ENCODE measurements at places on chromosomes 5 and 9. TPM values are rescaled to one million over a fixed set of nuclear protein-coding genes. Genes with fewer than 3 reads are reported as not detected.

The SLC27A6 gene
- 0.62 TPM for total RNA-seq

The ATG10 gene
- total RNA-seq = 6.1 TPM

The TAF11L5 gene
- not detected for total RNA-seq

The NAIF1 gene
- total RNA-seq = 6.4 TPM

The ASPN gene
- 7.8 TPM for total RNA-seq

The ADAMTSL1 gene
- total RNA-seq = 7.3 TPM

The SLC23A1 gene
- total RNA-seq = not detected

The WNT8A gene
- not detected for total RNA-seq

The C8G gene
- not detected for total RNA-seq

The PCDHGC4 gene
- 91.2 TPM for total RNA-seq

The SPATA31D4 gene
- not detected for total RNA-seq

The HAPLN1 gene
- total RNA-seq = 15.1 TPM

The NRARP gene
- 3.6 TPM for total RNA-seq

The SLC34A3 gene
- total RNA-seq = 0.16 TPM

The ACOT12 gene
- 2.8 TPM for total RNA-seq

The LCN1 gene
- total RNA-seq = not detected

The ADAMTS16 gene
- 0.62 TPM for total RNA-seq

The LYSMD3 gene
- total RNA-seq = 25.6 TPM

The JAKMIP2 gene
- total RNA-seq = 67.7 TPM

The CDH12 gene
- 38.4 TPM for total RNA-seq

The ZNF189 gene
- 56.5 TPM for total RNA-seq

The SSNA1 gene
- 13.4 TPM for total RNA-seq

The CCDC69 gene
- total RNA-seq = 0.78 TPM

The IL33 gene
- 20.7 TPM for total RNA-seq

The GRIA1 gene
- total RNA-seq = 229 TPM

The GPR150 gene
- not detected for total RNA-seq

The LCN9 gene
- total RNA-seq = not detected

The EGFLAM gene
- total RNA-seq = 3.1 TPM

The MRPL50 gene
- total RNA-seq = 55.8 TPM

The CDKN2B-AS1 gene
- 0.62 TPM for total RNA-seq

The CENPH gene
- total RNA-seq = 16.2 TPM

The IL13 gene
- not detected for total RNA-seq

The CNTNAP3B gene
- 68.5 TPM for total RNA-seq

The GRXCR2 gene
- not detected for total RNA-seq

The SPINK4 gene
- not detected for total RNA-seq

The NMUR2 gene
- not detected for total RNA-seq

The DMRT3 gene
- total RNA-seq = 0.16 TPM

The LRRC19 gene
- not detected for total RNA-seq

The UBLCP1 gene
- total RNA-seq = 14.0 TPM

The PCDHGB3 gene
- total RNA-seq = 12.3 TPM

The BTNL3 gene
- not detected for total RNA-seq

The F2RL2 gene
- total RNA-seq = 0.31 TPM

The LCN6 gene
- not detected for total RNA-seq

The CCDC192 gene
- not detected for total RNA-seq

The LPAR1 gene
- 26.4 TPM for total RNA-seq

The SLC6A3 gene
- total RNA-seq = not detected

The PCA3 gene
- 0.16 TPM for total RNA-seq

The CARTPT gene
- total RNA-seq = not detected

The IFNA2 gene
- not detected for total RNA-seq

The PTPN3 gene
- 5.3 TPM for total RNA-seq

The SLC46A2 gene
- total RNA-seq = not detected

The PCDHB14 gene
- 13.4 TPM for total RNA-seq

The DPP7 gene
- 17.6 TPM for total RNA-seq

The CA9 gene
- 0.78 TPM for total RNA-seq

The ZSWIM6 gene
- 57.4 TPM for total RNA-seq

The NUDT12 gene
- 34.8 TPM for total RNA-seq
